Stimulated activated CD8-positive, alpha-beta memory T cell treated with anti-CD3 and anti-CD28 coated beads, Interleukin-2, amount 100 ng/mL, for 1 hour (primary cell): ENCODE measurements at places on chromosomes 1 and 21.

GRCh38 chr1:32390904-32391870 is 3.1 kb downstream of the BSDC1 start:
- DNase-seq = no peak

- no peak for DNase-seq
Measured at GRCh38 chr21:30102871-30103270, 63.7 kb downstream of the CLDN17 start.

GRCh38 chr1:151729966-151730291 is 8.6 kb downstream of the RIIAD1 start:
- DNase-seq = no peak

DNA sequence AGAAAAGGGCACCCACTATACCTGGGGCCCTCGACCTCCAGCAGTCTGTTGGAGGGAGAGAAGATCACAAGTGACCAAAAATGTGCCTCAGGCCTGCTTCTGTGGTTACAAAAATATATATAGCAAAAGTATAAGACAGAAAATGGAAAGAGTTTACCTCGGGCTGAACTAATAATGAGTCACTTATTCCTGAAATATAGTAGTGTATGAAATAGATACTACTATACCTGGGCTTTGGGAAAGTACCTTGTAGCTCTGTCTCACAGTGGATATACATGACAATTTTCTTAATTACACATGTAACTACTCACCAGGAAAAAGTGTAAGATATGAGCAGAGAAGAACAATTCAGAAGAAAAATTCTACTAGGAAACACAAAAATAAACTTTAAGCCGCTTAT is 7.3 kb upstream of the APCS start:
- DNase-seq = no peak

GRCh38 chr1:28833381-28833780 is 21.4 kb downstream of the OPRD1 start:
- DNase-seq = no peak

DNA sequence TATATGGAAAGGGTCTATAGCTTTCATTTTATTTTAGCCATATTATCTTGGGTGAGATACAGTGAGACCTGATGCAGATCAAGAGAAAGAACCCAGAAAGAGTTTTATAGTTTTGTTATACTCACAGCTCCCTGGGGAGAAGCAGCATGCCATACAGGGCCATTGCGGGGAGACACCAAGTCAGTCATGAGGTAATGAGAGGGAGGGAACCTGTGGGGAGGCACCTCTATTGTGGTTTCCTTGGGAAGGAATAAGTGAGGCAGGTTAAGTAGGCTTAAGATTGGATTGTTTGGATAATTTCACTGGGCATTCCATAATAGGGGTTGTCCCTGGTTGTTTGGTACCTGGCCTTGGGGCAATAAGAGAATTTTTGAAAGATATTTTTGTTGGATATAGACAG is 19.7 kb downstream of the AXDND1 start:
- no peak for DNase-seq

- no peak for DNase-seq
Measured at GRCh38 chr1:195591917-195592672, 1016.1 kb downstream of the KCNT2 start.

- DNase-seq = no peak
Measured at GRCh38 chr21:27719226-27719625, 752.3 kb upstream of the ADAMTS5 start.

DNA sequence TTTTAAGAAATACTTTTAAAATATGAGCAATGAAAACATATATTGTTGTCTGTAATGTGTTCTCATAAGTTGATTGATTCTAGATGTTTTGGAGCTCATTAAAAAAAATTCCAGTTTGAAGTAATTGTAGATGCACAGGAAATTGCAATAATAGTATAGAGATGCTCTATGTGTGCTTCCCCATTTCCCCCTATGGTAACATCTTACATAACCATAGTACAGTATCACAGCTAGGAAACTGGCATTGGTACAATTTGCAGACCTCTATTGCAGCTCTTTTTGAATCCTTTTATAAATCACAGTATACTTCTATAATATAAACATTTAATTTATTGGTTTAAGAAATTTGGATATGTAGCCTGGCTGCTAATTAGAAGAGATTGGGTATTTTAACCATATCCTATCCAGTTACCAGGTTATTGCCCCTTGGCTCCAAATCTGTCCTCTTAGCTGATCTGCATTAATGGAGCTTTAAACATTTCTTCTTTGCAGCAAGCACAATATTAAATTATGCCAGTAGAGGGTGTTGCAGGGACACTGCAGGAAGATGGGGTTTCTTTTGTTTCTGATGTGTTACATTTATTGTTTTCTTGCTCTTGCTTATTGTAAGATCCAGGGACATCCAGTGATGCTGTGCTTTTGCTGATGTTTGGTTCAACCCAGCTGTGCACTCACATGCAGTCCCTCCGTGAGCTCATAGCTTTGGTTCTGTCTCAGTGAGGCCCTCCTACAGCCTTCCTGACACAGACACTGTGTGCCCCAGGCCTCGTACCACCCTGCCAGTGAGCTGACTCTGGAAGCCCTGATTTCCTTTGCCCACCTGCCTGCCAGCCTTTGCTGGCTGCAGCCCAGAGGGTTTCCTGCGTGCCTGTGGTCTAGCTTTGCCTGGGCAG is 103.3 kb downstream of the RABGAP1L start:
- no peak for DNase-seq

- no peak for DNase-seq
Measured at GRCh38 chr1:5597171-5597850, 394.9 kb downstream of the NPHP4 start.

DNA sequence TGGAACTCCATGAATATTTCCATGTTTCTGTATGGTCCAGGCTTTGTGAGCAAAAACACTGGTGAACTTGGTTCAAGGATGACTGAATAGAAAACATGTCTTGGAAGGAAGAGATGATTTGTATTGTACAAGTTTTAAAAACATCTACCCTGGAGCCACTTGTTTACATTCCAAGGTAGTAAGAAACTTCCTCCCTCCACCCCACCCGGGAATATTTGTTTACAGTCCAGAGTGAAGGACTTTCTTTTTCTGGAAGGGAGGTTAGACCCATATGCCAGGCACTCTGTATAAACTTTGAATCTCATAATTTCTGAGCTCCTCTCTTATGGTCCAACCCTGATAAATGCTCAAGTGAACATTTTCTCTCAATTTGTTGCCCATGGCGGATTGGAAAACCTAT is 323.3 kb upstream of the LYPLAL1 start:
- DNase-seq = no peak

DNA sequence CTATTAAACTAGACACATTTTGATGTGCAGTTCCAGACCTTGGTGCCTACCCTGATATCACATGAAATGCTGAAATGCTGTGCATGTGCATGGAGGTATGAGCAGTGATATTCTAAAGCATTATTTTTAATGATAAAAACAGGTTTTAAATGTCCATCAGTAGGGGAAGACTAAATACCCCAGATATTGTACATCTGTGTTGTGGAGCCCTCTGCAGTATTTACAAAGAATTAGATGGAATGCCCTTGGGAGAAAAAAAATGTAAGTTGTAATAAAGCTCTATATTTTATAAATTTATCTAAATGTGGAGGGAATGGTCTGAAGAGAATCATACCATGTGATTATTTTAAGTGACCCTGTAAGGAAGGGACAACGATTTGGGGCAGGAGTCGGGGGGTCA is 39.1 kb upstream of the IGSF5 start:
- DNase-seq = no peak

DNA sequence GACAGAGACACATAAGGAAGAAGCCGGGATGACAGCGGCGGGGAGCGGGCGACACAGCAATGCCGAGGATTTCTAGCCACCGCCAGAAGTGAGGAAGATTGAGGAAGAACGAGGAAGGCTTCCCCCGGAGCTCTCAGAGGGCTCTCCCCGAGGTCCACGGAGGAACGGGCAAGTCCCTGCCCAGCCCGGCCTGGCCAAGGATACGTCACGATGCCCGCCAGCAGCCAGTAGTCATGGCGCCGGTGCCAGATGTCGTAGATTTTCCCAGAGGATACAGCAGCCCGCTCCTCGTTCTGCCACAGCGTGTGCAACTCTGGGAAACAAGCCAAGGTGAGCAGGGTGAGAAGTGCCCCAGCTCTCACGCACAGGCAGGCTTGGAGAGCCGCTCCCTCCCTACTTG is 65.9 kb downstream of the KCNAB2 start:
- DNase-seq = no peak

DNA sequence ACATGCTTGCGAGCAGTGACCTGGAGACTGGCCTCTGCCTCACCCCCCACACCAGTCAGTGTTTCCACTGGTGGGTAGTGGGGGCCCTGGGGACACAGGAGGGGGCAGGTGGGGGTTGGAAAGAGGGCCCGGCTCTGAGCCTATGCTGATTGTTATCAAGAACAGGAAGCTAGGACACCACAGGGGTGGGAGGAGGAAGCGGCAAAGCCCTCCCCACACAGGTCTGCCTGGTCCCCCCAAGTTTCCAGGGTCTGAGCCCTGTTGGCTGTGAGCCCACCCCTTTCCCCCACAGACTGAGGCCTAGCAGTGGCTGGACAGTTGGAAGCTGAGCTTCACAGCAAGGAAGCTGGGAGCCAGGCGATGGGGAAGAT is 1.6 kb upstream of the PTPN7 start:
- DNase-seq = no peak

DNA sequence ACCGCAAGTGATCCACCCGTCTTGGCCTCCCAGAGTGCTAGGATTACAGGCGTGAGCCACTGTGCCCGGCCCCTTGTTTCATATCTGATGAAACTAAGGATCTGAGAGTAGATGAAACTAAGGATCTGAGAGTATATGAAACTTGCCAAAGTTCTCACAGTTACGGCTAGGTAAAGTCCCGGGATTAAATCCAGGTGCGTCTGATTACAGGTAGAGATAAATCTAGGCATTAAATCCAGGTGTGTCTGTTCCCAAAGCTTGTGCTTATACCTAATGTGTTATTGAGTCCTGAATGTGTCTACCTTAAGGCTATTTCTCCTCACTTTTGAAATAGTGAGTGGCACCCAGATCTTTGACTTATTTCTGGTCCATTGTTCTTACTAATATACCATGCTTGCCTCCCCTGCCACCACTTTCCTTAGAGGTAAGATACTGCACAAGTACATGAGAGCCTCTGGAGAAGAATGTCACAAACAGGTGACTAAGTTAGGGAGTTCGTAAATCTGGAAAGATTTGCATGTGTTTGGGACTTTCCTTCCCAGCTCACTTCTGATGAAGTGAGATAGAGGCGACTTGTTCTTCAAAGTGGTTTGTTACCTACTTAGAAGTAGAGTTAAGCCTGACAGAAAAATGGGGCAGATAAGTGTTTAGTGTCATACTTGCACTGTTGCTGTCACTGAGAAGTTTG is 66.5 kb downstream of the AK4 start:
- DNase-seq = no peak

DNA sequence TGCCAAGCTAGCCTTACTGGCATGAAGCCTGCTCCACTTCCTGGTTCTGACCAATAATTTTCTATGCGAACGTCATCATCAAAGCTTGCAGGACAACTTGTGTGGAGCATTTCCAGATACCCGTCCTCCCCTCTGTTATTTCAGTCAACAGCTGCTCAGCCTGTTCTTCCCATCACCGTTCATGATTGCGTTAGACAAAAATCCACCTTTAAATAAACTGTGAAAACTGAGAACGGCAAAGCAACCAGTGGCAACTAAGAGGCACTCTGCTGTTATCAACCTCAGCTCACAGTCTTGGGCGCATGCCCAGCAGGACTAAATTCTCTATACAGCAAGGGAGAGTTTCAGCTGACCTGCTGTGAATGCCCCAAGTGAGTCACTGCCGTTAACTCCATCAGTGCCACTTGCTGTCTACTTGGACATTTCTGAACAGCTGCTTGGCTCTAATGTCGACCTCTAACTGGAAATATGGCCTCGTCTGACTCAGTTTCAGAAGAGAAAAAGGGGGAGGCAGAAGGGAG is 207.4 kb upstream of the RUNX1 start:
- no peak for DNase-seq

GRCh38 chr21:27570306-27570868 is 603.5 kb upstream of the ADAMTS5 start:
- DNase-seq = no peak

DNA sequence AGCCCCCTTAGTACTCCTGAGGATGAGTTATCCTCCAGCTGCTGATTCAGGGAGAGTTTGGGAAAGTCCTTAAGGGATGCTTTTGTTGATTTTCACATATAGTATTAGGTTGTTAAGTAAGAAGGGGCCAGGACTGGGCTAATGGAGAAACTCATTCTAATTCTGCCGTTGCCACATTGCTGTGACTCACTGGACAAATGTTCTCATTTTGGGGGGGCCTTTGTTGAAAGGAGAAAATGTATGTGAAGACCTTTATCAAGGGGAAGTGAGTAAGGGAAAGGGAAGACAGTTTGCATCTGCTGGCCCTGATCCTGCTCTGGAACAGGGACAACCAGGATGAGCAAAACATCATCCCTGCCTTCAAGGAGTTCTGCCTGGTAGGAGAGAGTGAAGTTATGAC is 123.2 kb upstream of the FGGY start:
- DNase-seq = no peak

- no peak for DNase-seq
Measured at GRCh38 chr1:53122201-53122885, 20.1 kb downstream of the SLC1A7 start.

DNA sequence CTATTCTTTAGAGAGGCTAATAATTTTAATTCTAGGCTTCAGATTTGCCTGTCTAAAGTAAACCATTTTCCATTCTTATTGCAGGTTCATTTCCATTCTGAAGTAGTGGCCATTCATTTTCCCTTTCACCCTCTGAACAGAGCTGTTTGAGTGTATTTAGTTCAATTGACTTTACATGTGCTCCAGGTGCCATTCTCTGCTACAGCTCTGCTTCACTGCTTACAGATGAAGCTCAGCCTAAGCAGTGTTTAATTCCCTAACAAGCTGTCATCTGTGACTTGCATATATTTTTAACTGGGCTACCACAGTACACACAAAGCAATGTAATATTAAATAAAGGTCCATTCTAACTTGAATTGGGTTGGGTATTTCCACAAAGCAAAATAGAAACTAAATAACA is 1031.6 kb downstream of the KCNT2 start:
- no peak for DNase-seq

- no peak for DNase-seq
Measured at GRCh38 chr21:33881689-33882440, 33.7 kb downstream of the ATP5PO start.

- no peak for DNase-seq
Measured at GRCh38 chr1:84146411-84147032, 2.5 kb downstream of the PRKACB start.

GRCh38 chr1:34262023-34262853 is 85.5 kb downstream of the C1orf94 start:
- DNase-seq = no peak
